ENCODE measurements at places on chromosomes 7 and 10. TPM values are rescaled to one million over a fixed set of nuclear protein-coding genes. Genes with fewer than 3 reads are reported as not detected.

GRCh38 chr7:132964876-132965275 lies 117.0 kb downstream of the CHCHD3 start:
- H3K27ac ChIP-seq, result no peak overlapping the region
- no peak for DNase-seq
- H3K27me3 ChIP-seq, result no peaks in the 10 kb centered on the region
- H3K36me3 ChIP-seq, result no peaks in the 10 kb centered on the region

DNA sequence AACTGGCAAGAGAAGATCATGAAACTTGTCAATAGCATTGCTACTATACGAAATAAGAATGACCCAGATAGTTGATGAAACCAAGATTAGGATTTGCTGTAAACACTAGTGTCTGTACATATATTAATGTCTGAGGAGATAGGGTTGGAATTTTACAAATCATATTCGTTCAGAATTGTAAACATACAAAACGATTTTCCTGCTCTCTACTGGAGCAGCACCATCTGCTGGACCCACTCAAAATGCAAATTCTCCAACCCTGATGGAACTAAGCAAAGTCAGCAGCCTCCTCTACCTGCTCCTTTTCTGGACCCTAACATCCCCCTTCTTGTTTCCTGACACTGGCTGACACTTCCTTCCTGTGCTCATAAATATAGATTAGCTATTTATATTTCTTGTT lies 29.4 kb upstream of the SGMS1 start:
- no peaks in the 10 kb centered on the region for H3K36me3 ChIP-seq
- H3K4me1 ChIP-seq, result peaks cover 15% of the 10 kb centered on the region
- H3K27ac ChIP-seq, result no peak overlapping the region
- H3K27me3 ChIP-seq, result peaks cover 36% of the 10 kb centered on the region
- no peak overlapping the region for H3K4me3 ChIP-seq

DNA sequence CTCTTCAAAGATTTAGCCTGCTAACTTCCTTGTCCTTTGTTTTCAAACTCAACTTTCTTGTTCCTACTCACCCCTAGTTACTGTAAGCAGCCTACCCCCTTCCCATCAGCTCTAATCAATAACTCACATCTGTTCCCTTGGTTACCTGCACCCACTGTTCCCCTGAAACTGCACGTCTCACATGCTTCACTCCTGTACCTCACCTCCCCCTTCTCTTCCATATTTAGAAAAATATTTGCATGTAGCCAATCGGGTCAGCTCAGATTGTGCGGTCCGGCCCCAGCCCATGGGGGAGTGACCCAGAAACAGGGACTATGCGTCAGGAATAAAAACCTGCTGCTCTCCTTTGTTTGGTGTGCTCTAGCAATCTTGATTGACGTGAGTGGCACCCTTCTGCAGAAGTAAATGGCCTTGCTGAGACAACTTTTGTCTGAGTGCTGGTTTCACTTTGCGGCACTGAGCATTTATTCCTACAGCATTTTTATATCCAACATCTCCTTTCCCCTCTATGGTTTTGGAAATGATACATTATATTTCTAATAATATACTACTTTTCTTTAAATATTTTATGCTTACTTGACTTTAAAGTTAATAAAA lies 21.1 kb upstream of the FAM221A start:
- no peaks in the 10 kb centered on the region for H3K4me1 ChIP-seq
- H3K4me3 ChIP-seq, result no peak overlapping the region
- H3K27ac ChIP-seq, result no peak overlapping the region

DNA sequence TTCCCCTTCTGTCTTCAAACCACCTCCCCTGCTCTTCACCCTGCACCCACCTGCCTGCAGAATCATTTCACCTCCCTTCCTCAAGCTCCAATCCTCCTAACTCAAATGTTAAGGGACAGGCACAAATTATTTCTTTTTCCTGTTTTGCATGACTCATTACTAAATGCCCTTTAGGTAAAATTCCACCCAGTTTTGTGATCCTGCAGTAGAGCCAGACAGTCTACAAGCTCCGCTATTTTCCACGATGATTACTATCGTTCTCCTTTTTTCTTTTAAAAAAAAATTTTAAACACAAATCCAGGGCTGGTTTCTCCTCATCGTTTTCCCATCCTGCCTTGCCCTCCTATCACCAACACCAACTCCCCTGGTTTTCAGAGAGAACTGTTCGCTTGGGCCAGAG lies 186.8 kb upstream of the YAE1 start:
- H3K4me3 ChIP-seq, result no peak overlapping the region
- no peak overlapping the region for H3K27ac ChIP-seq
- H3K36me3 ChIP-seq, result no peaks in the 10 kb centered on the region
- peaks cover 2% of the 10 kb centered on the region for H3K27me3 ChIP-seq
- DNase-seq, result no peak

- H3K4me1 ChIP-seq, result peaks cover 2% of the 10 kb centered on the region
- no peak overlapping the region for H3K4me3 ChIP-seq
- peaks cover 8% of the 10 kb centered on the region for H3K27me3 ChIP-seq
Measured at GRCh38 chr10:123999956-124000615, 93.3 kb downstream of the CHST15 start.

GRCh38 chr10:102781921-102782557 lies 38.3 kb downstream of the WBP1L start:
- H3K36me3 ChIP-seq, result peaks cover 24% of the 10 kb centered on the region
- peaks cover 5% of the 10 kb centered on the region for H3K4me1 ChIP-seq
- H3K27me3 ChIP-seq, result no peaks in the 10 kb centered on the region
- no peak for DNase-seq
- H3K27ac ChIP-seq, result no peak overlapping the region

DNA sequence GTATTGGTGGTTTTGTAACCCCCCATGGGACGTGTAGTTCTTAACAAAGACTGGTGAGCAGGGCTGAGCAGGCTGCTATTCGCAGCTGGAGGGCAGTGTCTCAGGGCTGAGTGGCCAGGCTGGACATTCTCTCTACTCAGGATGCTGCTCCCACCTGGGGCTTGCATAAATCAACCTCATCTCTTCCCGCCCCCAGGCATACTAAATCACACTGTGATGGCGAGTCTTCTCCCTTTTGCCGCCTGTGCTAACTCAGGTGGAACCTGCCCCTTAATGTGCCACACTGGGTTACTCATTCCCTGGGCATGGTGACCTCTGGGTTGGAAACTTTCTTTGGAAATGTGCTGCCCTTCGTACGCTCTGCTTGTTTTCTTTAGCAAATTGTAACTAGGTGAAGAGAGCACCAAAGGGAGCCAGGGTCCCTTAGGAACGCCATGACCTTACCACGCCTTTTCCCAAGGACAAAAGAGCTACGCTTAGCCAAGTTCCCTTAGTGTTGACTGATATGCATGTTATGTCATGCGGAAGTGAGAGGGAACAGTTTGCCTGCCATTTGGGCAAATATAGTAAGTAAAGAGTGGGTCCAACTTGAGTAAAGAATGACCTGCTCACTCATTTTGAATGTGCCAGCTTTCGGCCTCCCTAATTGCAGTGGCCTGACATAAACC lies 40.4 kb upstream of the COBL start:
- H3K27ac ChIP-seq, result no peak overlapping the region
- no peaks in the 10 kb centered on the region for H3K4me1 ChIP-seq

DNA sequence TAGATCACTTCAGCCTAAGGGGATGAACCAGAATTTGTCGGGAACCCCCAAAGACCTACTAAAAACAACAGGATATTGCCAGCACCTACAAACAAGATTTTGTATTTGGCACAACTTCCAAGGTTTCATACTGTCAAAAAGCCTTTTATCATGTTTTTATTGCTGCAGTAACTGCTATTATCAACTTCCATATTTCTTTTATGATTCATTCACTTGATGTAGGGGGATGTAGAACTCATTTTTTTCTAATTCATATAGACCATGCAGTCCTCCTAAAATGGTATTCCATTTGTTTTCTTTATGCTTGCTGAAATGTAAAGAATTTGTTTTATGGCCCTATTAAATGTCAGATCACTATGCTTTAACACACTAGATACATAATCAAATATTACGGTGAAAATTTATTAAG lies 30.0 kb upstream of the WNT16 start:
- H3K36me3 ChIP-seq, result no peaks in the 10 kb centered on the region
- H3K27ac ChIP-seq, result no peak overlapping the region
- H3K4me3 ChIP-seq, result no peak overlapping the region
- H3K27me3 ChIP-seq, result peaks cover 6% of the 10 kb centered on the region
- H3K4me1 ChIP-seq, result no peaks in the 10 kb centered on the region
- DNase-seq, result no peak

DNA sequence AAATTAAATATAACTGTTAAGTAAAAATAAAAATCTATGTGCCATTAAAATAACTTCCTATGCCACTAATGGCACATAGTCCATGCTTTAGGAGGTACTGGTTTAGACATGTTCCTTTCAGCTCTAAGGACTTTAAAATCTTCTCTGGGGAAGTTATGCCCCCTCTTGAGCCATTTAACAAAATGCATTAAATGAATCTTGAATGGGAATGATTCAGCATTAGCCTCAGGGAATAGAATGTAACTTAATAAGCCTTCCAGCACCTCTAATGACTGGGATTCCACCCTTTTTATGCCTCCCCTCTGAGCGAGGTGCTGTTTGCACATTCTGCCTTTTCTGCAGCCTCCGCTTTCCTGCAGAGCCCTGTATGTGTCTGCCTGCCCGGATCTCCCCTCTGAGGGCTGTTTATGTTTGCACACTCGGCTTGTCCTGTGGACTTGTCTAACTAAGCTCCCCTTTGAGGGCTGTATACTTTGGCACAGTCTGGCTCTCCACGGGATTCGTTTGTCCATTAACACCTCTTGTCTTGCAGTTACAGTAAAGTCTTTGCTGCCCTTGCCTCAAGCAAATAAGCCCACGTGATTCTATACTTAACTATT lies 108.4 kb upstream of the HPS1 start:
- no peak overlapping the region for H3K4me3 ChIP-seq
- no peak for DNase-seq
- H3K4me1 ChIP-seq, result no peaks in the 10 kb centered on the region

DNA sequence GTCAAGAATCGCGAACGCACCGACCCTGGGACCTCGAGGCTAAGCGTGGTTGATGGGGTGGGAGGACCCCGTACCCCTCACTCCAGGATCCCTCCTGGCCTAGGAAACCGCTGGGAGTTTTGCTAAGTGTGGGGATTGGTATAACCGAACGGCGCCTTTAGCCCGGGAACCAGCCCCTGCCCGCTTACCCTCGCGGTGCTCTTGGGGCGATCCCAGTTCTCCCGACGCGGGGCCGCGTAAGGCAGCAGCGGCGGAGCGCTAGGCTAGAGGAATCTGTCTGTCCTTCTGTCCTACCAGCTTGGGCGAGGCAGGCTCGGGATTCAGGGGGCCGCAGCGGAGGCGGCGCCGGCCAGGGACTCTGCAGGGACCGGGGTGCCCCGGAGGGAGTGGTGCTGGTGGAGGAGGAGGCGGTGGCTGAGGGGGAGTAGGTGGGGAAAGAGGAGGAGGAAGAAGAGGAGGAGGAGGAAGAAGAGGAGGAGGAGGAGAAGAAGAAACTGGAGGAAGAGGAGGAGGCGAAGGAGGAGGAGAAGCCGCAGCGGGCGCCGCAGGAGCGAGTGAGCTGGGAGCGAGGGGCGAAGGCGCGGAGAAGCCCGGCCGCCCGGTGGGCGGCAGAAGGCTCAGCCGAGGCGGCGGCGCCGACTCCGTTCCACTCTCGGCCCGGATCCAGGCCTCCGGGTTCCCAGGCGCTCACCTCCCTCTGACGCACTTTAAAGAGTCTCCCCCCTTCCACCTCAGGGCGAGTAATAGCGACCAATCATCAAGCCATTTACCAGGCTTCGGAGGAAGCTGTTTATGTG lies 439 bp upstream of the EMX2 start:
- peaks cover 2% of the 10 kb centered on the region for H3K4me1 ChIP-seq
- no peak for DNase-seq

- H3K4me3 ChIP-seq, result no peak overlapping the region
- no peaks in the 10 kb centered on the region for H3K4me1 ChIP-seq
- H3K36me3 ChIP-seq, result no peaks in the 10 kb centered on the region
- H3K27ac ChIP-seq, result no peak overlapping the region
- no peak for DNase-seq
- no peaks in the 10 kb centered on the region for H3K27me3 ChIP-seq
Measured at GRCh38 chr7:68507668-68508067, 1090.6 kb upstream of the AUTS2 start.

DNA sequence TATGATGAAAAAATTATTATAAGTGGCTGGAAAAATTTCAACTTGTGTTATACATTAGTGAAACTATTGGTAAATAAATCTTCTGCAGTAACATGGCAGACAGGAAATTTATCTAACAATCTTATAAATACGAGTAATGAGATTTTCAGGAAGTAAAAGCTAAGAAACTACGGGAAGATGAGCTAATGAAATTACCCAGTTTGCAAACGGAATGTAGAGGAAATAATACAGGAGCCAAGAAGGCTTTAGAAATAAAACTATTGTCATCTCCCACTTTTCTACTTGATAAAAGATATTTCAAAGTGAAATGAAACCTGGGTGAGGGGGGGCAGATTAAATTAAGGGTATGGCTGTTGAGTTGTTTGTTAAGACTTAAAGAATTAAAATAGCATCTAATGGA lies 332.5 kb upstream of the SORCS1 start:
- H3K36me3 ChIP-seq, result no peaks in the 10 kb centered on the region
- H3K4me3 ChIP-seq, result no peak overlapping the region
- H3K27me3 ChIP-seq, result no peaks in the 10 kb centered on the region
- DNase-seq, result no peak
- H3K27ac ChIP-seq, result no peak overlapping the region
- H3K4me1 ChIP-seq, result no peaks in the 10 kb centered on the region

DNA sequence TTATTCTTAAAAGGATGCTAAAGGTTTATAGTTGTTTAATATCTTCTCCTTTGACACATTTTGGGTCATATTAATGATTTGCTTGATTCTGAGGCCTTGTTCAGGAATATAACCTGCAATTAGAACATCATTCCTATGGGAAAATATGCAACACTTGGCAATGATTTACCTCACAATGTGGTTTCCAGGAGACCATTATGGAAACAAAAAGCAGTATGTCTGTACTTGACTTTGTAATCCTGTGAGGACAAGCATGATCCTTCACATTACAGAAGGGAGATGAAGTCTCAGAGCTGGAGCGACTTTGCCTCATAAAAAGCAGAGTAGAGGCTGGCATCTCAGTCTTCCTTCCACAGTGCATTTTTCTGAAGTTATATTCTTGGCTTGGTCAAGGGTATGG lies 57.0 kb upstream of the CDCA7L start:
- no peaks in the 10 kb centered on the region for H3K36me3 ChIP-seq
- H3K4me3 ChIP-seq, result no peak overlapping the region
- H3K27me3 ChIP-seq, result peaks cover 14% of the 10 kb centered on the region
- H3K4me1 ChIP-seq, result peaks cover 6% of the 10 kb centered on the region

HBP1 gene
- total RNA-seq, result 17.0 TPM

ADAMTS14 gene
- total RNA-seq, result 0.39 TPM

SPDYE2 gene
- total RNA-seq, result not detected

GNGT1 gene
- total RNA-seq, result not detected

PIK3CG gene
- 36.6 TPM for total RNA-seq

AP1S1 gene
- 41.8 TPM for total RNA-seq

PRRT4 gene
- 0.39 TPM for total RNA-seq

DRGX gene
- not detected for total RNA-seq

GCK gene
- 2.3 TPM for total RNA-seq

TRIM50 gene
- total RNA-seq, result not detected
